Frontal cortex (tissue), 4 donors: ENCODE measurements at places on chromosomes 1 and 21. TPM values are rescaled to one million over a fixed set of nuclear protein-coding genes. Genes with fewer than 3 reads are reported as not detected.

Gene FCRL6
- not detected for total RNA-seq

Gene FMO2
- 0.41 TPM for total RNA-seq

Gene SPAG17
- 1.2 TPM for total RNA-seq

Gene LMX1A
- not detected for total RNA-seq

Gene AADACL4
- not detected for total RNA-seq

Gene MYOM3
- total RNA-seq = not detected

Gene RIPPLY3
- not detected for total RNA-seq

Gene RAB3B
- total RNA-seq = 7.7 TPM

Gene ABL2
- total RNA-seq = 33.0 TPM

Gene HORMAD1
- total RNA-seq = 0.82 TPM

Gene NHLH1
- total RNA-seq = 0.41 TPM

DNA sequence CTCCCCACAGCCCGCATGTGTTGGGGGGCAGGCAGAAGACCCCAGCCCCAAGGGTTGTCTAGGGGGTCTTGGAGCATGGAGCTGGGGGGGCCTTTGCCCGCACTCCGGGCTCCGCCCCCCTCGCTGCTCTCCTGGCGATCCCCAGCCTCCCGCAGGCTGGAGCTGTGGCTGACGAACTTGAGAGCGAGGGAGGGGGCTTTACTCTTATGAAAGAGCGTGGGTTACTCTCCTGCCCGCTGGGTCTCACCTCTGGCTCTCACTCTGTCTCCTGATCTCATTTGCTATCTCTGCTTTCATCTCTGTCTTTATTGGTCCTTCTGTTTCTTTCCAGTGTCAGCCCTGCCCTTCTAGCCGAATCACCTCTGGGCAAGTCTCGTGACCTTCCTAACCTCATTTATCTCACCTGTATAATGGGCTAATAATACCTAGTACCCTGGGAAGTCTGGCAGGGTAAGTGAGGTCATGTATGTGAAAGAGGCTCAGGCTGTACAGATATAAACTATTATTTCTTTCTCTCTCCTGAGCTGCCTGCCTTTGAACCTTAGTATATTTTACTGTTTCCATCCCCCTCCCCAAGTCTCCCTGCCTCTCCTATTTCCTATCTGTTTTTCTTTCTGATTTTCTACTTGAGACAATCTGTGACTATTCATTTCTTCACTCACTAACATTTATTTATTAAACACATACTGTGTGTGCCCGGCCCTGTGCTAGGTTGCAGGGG is 731 bp downstream of the EFNA4 start:
- no peak for DNase-seq

DNA sequence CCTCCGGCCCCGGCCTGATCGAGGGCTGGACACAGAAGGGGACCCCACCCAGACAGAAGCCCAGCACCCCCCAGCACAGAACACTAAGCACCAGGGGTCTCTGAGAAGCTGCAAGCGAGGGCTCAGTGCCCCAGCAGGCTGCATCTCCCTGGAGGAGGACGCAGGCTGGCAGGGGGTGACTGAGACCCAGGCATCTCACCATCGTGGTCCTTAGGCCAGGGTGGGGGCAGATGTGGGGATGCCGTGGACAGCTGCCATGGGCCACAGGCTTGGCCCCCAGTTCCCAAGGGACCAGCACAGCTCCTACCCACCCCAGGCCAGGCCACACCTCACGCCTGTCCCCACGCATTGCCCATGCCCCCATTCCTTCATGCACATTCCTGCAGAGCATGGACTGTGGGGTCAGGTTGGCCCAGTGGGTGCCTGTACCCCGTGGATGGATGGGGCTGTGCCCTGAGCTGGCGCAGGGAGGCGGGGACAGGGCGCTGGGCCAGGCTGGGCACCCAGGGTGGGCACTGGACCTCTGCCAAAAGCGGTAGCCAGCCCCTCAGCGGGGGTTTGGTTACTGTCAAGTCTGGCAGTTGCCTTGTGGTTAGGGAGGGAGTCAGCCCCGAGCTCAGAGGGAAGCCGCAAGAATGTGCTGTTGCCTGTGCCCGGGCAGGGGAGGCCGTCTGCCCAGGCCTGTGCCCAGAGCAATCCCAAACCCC is 61.5 kb downstream of the ARHGEF16 start:
- DNase-seq = no peak

DNA sequence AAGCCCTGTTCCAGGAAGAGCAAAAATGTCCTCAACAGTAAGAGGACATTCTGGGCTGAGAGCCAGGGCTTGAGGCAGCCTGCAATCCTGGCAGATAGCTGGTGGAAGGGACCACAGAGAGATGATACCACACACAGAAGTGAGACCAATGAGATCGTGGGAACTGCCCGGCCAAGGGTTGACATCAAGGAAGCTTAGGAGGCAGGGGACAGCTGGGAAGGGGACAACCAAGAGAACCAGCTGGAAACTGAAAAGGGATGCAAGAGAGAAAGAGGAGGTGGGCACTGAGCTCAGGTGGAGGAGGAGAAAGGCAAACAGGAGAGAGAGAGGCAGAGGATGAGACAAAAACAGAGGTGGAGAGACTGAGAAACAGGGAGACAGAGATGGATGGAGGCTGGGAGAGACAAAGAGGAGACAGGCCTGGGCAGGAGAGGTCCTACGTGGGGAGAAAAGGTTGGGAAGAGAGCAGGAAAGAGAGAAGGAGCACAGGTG is 9.2 kb downstream of the PDZK1IP1 start:
- no peak for DNase-seq

- no peak for DNase-seq
These were observed 32.0 kb downstream of the SORT1 start for GRCh38 chr1:109365642-109366204.

DNA sequence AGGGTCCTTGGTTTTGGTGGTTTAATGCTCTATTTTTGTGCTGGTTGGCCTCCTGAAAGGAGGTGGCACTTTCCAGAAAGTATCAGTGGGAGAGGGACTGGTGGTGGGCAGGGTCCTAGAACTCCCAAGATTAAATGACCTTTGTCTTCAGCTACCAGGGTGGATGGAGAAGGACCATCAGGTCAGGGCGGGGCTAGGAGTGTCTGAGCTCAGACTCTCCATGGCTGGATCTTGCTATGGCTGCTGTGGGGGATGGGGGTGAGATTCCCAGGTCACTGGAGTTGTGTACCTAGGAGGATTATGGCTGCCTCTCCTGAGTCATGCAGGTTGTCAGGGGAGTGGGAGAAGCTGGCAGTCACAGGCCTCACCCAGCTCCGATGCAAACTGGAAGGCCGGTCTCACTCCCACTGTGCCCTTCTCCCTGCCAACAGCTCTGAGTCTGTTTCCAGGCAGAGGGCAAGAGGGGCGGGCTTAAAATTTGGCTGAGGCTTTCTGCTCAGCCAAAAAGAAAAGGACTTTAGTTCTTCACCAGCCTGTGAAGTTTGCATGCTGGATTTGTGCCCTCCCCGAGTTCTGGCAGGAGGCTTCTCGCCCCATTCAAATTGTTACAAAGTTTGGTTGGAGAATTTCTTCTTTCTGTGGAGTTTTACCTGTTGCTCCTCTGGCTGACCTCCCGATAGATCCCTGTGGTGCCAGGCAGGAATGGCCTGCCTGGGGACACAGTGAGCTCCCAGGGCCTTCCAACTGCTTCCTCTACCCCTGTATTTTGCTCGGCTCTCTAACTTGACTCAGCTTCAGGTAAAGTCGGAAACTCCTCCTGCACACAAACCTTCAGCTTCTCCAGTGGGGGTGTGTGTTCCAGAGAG is 13.1 kb upstream of the KYAT3 start:
- no peak for DNase-seq

DNA sequence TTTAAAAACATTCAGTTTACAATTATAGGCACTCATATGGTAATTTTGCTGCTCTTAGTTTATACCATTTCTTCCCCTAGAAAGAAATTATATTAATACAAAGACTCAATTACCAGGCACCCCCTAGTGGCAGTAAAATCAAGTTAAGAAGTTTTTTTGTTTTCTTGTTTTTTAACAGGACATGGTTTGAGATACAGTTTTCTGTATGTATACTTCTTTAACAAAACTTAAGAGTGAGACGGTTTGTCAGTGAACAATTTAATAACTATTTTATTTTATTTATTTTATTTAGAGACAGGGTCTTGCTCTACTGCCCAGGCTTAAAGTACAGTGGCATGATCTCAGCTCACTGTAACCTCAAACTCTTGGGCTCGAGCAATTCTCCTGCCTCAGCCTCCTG is 224.6 kb downstream of the FAF1 start:
- peak; percentile 16 for DNase-seq

DNA sequence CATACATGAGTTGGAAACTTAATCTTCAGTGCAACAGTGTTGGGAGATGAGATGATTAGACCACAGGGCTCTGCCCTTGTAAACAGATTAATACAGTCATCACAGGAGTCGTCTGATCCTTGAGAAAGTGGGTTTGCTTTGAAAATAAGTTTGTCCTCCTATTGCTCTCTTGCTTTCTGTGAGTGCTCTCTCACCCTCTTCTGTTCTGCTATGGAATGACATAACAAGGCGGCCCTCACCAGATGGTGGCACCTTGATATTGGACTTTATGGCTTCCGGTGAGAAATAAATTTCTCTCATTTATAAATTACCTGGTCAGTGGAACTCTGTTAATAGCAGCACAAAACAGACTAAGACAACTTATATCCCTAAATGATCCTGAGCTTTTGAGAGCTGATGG is 353.6 kb downstream of the BRINP3 start:
- DNase-seq = no peak

GRCh38 chr1:89903550-89903949 is 82.7 kb downstream of the LRRC8D start:
- no peak for DNase-seq

GRCh38 chr1:171433451-171433850 is 51.9 kb upstream of the PRRC2C start:
- DNase-seq = no peak

DNA sequence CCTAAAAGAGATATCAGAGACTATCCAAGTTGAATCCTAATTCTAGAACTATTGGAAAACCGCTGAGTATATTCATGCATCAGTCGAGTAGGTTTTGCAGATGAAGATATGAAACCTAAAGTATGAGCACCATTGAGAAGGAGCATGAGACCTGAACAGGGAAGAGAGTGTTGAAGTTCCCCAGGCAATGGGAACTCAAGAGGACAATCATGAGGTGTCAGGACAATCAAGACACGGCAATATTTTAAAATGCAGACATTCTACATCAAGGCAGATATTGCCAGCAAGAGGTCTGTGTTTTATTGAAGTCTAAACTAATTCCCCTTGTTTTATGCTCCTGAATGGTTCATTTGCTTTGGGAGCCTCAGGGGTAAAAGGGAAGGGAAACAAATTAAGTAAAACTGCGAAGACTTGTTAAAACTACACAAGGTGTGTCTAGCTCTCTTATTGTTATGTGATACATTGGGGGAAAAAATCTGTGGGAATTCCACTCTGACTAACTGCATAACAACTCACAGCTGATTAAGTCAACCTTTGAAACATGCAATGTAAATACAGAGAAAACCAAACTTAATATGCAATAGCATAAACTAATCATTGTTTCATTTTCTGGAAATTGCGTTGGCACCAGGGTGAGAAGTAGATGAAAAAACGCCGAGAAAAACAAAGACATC is 347.9 kb upstream of the ADGRL2 start:
- no peak for DNase-seq

DNA sequence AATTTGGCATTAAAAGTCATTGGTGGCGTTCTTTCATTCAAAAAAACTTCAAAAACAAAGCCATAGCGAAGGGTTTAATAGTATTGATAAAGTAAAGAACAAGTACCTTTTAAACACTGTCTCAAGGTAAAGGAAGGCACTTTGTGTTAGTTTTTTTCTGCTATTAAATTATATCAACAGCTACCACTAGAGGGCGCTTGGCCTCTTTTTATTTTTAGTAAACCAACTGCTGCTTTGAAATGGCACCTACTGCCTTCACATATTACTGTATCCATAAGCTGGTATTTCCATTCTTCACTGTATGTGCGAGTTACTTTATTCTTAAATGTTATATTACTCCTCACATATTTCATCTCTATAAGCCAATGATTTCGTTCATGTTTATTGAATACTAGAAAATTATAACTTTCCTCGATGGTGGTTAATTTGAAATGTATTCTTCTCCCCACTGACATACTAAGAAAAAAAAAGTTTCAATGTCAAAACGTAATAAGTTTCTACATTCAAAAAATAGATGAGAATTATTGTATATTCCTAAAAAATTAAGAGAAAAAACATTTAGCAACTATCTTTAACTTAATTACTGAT is 125.7 kb upstream of the CXADR start:
- DNase-seq = peak; percentile 44

GRCh38 chr1:16927711-16928485 is 6.2 kb downstream of the CROCC start:
- DNase-seq = no peak

DNA sequence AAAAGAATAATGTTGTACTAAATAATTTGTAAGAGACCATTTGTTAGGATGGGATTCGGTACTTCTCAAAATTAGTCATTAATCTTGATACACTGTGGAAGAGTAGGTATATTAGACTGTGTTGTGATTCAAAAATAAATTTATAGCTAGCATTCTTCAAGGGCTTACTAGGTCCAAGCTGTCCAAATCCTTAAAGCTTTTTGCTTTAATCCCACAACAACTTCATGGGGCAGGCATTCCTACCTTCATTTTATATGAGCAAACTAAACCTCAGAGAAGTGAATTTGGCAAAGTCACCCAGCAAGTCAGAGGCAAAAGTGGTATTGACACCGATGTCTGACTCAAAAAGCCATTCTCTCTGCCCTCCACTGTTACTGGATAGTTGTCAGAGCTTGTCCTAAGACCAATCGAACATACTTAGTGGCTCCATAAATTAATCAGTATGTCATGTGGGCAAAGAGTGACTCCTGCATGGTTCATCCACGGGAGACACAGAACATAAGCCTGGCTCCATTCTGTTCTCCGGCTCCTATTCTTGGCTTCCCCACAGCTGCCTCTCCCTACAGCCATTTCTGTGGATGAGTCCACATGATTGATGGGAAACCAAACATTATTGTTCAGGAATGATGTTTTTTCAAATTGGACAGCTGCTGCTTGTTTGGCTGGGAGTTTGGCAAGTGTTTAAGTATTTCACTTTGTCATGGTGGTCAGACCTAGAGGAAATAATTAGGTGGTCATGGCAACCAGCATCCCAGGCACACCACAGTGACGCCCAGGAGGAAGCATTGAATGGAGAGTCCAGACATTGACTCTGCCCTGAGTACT is 133.4 kb upstream of the FGGY start:
- no peak for DNase-seq

GRCh38 chr1:29555043-29555620 is 318.8 kb downstream of the PTPRU start:
- no peak for DNase-seq

- no peak for DNase-seq
These were observed 38.5 kb downstream of the DISC1 start for GRCh38 chr1:231665101-231665500.

GRCh38 chr1:14372526-14372925 is 226.0 kb upstream of the KAZN start:
- DNase-seq = no peak

DNA sequence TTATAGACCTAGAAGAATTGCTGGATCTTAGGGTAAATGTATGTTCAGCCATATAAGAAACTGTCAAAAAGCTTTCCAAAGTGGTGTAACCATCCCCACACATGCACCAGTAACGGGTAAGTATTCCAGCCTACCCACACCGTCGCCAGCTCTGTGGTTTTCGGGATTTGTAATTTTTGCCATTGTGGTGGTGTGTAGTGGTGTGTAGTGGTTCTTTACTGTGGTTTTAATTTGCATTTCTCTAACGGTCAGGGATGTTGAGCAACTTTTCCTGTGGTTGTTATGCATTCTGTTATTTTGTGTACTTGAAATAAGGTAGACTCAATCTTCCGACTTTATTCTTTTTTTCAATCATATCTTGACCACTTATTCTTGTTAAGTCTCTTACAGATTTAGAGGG is 342.4 kb upstream of the AJAP1 start:
- no peak for DNase-seq

- DNase-seq = no peak
These were observed 22.2 kb upstream of the KCNJ15 start for GRCh38 chr21:38234395-38235142.

GRCh38 chr1:56185493-56185892 is 393.9 kb downstream of the PLPP3 start:
- DNase-seq = no peak
